ENCODE measurements at places on chromosomes 7 and 10. TPM values are rescaled to one million over a fixed set of nuclear protein-coding genes. Genes with fewer than 3 reads are reported as not detected.

- no peak for DNase-seq
Observed at GRCh38 chr10:70445718-70446657, 4.5 kb upstream of the NODAL start.

- no peak for DNase-seq
Observed at GRCh38 chr7:149827089-149827981, 10.8 kb upstream of the ZNF862 start.

- DNase-seq, result no peak
Observed at GRCh38 chr7:143484119-143484518, 6.4 kb downstream of the TAS2R41 start.

GRCh38 chr7:66206934-66207240 lies 1.8 kb downstream of the TPST1 start:
- DNase-seq, result no peak

DNA sequence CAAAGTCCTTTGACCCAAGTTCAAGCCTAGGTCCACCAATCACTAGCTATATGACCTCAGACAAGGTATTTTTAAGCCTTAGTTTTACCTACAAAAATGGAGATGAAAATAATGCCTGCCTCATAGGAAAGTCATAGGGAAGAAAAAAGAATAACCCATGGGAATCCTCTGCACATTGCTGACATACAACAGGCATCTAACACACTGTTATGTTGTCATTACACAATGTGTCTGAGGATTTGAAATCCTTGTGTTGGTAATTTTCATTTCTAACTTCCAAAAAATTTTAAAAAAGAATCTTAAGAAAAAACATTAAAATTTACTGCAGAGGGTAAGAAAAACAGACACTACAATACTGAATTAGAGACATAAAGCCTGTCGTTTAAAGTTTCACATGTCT lies 5.7 kb downstream of the ANK3 start:
- DNase-seq, result no peak

GRCh38 chr7:26627891-26628341 lies 236.5 kb downstream of the SKAP2 start:
- peak; percentile 4 for DNase-seq

DNA sequence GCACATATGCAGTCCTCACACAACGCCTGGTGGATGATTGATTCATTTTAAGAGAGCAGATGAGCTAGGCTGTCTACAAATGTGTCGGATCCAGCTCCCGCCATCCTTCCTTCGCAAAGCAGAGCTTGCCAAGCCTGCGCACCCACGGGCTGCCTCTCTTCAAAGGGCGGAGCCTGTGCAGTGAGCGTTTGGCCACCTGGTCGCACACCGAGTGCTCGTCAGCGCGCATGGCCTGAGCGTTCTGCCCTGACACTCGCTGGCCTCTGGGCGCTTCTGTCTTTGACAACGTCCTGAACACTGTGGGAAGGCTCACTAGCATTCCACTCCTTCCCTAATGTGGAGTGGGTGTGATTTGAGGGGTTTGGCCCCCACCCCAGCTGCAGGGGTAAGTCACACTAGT lies 47.1 kb upstream of the TMEM72 start:
- peak; percentile 71 for DNase-seq

GRCh38 chr10:61846370-61847031 lies 55.0 kb upstream of the ARID5B start:
- no peak for DNase-seq

- DNase-seq, result no peak
Observed at GRCh38 chr7:51639661-51640334, 323.2 kb upstream of the COBL start.

- no peak for DNase-seq
Observed at GRCh38 chr10:28177944-28178637, 124.8 kb downstream of the MPP7 start.

GRCh38 chr7:51354897-51355296 lies 38.3 kb upstream of the COBL start:
- DNase-seq, result no peak

DNA sequence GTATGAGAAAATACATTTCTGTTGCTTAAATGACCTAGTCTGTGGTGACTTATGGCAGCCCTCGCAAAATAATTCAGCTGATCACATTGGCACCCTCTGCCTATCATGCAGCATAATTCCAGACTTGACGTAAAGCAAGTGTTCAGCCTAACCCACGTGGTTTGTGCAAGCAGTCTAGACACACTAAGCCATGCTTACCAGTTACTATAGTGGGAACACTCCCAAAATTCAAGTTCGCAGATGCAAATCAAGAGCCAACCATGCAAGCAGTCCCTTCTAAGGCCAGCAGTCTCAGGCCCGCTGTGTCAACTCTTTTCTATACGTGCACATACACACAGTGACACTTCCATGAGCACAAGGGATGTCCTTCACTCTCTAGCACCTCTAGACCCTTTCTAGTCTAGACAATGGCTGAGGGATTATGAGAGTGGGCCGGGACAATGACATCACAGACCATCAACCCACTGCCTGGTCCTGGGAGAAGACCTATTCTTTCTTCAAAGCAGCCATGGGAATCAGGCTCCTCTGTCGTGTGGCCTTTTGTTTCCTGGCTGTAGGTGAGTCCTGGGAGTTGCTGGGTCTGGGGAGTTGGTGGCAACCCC lies 29.0 kb upstream of the PRSS1 start:
- DNase-seq, result no peak

Gene AGAP5
- 8.2 TPM for total RNA-seq

Gene FAM131B
- total RNA-seq, result 0.11 TPM

Gene PPP3CB
- 36.4 TPM for total RNA-seq

Gene CDC123
- total RNA-seq, result 50.7 TPM

Gene ZPBP
- total RNA-seq, result 0.71 TPM

Gene VIPR2
- total RNA-seq, result not detected
